ENCODE measurements at places on chromosomes 12 and 14.

DNA sequence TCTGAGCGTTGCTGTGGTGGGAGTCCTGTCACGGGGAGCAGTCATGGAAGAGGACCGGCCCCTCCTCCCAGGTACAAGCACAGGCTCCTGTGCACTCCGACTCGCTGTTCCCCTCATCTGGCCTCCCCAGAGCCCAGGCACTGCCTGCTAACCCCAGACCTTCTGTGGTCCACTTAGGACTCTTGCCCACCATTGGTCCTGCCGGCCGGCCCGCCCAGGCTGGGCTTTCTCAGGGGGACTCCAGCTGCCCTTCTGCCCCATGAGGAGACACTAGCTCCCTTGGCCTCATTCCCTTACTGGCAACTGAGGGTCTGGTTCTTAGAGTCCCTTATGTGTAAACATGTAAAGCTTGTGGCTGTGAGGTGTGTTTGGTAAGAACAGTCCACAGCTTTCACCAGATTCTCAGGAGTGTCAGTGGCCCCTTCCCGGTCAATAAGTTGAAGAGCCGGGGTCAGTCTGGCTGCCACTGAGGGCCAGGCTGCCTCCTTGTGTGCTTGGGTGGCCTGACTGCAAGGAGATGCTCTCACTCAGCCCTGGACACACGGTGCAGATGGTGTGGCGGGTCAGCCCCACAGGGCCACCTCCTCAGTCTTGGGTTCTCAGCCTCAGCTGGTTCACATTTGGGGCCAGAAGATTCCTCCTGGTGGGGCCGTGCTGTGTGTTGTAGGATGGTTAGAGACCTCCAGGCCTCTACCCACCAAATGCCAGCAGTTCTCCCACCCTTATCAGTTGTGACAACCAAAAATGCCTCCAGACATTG, 43.6 kb downstream of the DDX51 start:
- no peak for DNase-seq

- peak; percentile 55 for DNase-seq
Observed at GRCh38 chr12:122023339-122024131, 1.9 kb downstream of the BCL7A start.

DNA sequence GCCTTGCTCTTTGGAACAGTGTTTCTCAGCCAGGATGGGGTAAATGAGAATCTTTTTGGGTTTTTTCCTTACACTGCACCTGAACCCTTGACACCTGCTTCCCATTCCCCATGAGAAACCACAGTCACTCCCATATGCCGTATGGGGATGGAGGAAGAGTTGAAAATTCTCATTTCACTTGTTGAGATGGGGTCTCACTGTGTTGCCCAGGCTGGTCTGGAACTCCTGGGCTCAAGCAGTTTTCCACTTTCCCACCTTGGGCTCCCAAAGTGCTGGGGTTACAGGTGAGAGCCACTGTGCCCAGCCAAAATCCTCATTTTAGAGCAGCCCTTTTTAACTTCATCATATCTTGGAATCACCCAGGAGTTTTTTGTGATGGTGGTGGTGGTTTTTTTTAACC, 3.7 kb downstream of the MVK start:
- DNase-seq, result no peak

- DNase-seq, result no peak
Observed at GRCh38 chr14:33039311-33039710, 100.6 kb downstream of the NPAS3 start.

GRCh38 chr12:106974511-106974910, 12.4 kb downstream of the MTERF2 start:
- no peak for DNase-seq

- DNase-seq, result no peak
Observed at GRCh38 chr12:65529771-65530435, 251.4 kb downstream of the MSRB3 start.

Data from activated naive CD4-positive, alpha-beta T cell treated with anti-CD3 and anti-CD28 coated beads for 36 hours (primary cell).